Pulmonary artery endothelial cell (primary cell): ENCODE measurements at places on chromosomes 5 and 9. TPM values are rescaled to one million over a fixed set of nuclear protein-coding genes. Genes with fewer than 3 reads are reported as not detected.
A peak's percentile ranks its signal among the peaks of the same experiment; 100 is the strongest.

DNA sequence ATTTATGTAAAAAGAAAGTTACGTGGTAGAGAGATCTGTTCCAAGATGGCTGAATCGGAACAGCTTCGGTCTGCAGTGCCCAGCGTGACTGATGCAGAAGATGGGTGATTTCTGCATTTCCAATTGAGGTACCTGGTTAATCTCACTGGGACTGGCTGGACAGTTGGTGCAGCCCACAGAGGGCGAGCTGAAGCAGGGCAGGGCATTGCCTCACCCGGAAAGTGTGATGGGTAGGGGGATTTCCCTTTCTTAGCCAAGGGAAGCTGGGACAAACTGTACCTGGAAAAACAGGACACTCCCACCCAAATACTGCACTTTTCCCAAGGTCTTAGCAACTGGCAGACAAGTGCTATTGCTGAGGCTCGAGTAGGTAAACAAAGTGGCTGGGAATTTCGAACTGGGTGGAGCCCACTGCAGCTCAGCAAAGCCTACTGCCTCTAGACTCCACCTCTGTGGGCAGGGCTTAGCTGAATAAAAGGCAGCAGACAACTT is 13.1 kb upstream of the HSD17B4 start:
- DNase-seq, result no peak

GRCh38 chr5:164394686-164395194 is 889.3 kb downstream of the MAT2B start:
- DNase-seq, result no peak

GRCh38 chr5:91007780-91008402 is 375.2 kb downstream of the ARRDC3 start:
- no peak for DNase-seq

- DNase-seq, result peak; percentile 96
Measured at GRCh38 chr5:57435701-57436134, 46.9 kb downstream of the ACTBL2 start.

DNA sequence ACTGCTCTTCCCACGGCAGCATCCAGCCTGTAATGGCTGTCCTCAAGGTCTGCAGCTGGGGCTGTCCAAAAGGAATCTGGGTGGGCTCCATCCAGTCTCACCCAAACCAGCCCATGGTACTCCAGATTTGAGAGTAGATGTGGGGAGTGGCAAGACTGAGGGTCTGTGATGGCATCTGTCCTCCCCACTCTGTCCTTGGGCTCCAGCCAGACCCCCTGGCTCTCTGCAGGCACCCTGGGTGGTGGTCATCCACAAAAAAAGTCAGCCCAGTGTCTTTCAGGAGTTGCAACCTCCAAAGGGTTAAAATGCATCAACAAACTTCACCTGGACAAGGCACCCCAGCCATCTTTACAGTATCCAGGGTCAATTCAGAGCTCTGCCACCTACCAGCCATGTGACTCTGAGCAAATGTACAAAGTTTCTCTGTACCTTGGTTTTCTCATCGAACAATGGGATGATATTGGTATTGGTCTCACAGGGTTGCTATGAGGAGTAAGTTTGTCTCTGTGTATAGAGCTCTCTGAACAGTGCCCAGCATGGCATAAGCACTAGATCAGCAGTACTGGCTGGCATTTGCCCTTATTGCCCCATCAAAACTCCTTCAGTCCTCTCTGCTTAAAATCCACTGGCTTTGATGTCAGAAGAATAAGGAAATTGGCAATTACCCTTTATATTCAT is 7.3 kb upstream of the S1PR3 start:
- DNase-seq, result no peak

DNA sequence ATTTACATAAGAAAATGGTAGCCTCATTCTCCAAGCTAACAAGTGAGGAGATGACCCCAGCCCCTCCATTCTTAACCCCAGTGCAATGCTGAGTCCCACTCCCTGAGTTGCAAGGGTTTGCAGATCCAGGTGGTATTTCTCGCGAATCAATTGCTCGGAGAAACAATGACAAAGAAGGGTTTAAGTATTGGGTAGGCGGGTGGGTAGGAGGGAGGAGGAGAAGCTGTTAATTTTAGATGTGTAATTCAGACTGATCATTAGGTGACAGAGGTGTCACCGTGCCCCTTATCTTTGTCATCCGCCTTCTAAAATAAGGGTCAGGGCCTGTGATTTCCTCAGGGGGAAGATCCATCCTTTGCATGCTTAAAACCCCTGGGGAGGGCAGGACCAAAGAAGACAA is 17.0 kb upstream of the SH3RF2 start:
- DNase-seq, result no peak

GRCh38 chr5:74199005-74199404 is 441.5 kb downstream of the ENC1 start:
- DNase-seq, result no peak

- DNase-seq, result no peak
Measured at GRCh38 chr5:539469-540070, 15.3 kb upstream of the SLC9A3 start.

DNA sequence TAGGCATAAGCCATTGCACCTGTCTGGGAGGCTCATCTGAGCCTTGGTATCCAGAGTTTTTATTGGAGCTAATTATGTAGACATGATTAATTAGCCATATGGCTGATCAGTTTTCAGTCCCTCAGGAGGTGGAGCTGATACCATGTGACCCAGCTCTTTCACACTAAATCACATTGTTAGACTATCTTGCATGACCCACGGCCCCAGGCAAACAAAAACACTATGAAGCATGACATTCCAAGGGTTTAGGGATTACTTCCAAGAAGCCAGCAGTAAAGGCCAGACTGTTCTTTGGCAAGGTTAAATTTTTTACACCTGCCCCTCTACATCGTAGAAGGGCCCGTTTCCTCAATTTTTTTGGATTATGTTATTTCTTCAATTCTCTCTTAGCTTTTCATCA is 5.0 kb upstream of the C5orf24 start:
- no peak for DNase-seq

GRCh38 chr5:142322747-142323479 is 1.9 kb downstream of the SPRY4 start:
- no peak for DNase-seq

- no peak for DNase-seq
Measured at GRCh38 chr5:132661231-132662003, 3.4 kb downstream of the IL13 start.

DNA sequence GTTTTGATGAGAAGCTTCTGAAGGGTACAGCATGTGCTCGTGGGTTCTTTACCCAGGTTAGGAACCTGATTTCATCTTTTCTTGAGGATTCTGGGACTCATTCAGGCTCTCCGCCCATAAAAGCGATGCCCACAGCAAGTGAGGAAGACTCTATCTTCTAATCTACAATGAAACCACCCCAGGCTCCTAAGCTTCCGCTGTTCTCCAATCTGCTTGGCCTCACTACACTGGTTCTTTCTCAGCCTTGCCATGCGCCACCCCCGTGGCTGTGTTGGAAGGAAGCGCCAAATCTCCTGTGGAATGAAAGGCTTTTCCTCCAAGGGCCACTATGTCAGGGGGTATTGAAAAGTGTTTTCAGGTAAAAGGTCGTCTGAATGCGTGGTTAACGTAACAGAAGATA is 135.6 kb downstream of the MYO10 start:
- DNase-seq, result no peak

DNA sequence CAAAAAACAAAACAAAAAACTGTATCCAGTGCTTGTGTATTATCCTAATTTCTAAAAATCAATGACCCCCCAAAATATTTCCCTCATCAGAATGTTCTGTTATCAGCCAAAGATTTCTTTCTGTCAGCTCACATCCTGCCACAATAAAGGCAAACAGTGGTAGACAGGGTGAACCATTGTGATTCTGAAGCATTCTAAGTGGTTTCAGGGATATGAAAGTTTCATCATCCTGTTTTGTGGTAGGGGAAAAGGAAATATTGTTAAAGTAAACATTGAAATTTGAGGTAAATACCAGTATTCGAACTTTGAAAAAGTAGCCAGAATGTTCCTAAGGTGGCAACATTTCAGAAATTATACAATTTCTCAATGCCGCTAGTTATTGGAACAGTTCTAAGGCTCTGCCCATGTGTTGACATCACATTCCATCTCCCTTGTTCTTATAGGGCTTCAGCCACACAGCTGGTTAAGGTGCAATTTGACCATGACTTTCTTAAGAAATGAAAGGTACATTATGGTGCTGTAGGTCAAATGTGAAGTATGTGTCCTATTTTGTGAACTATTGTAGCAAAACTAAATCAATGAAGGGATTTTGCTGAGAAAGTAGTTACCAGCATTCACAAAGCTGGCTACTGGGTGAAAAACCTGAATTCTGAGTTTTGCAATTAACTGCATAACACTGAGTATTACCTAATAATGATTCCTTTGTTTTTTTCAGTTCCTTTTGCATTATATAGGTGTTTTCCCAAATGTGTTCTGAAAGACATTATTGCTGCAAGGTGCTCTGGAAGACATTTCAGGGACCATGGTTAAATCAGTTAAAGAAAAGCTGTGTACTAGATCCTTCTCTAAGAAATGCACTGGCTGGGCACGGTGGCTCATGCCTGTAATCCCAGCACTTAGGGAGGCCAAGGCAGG is 107.6 kb upstream of the RASGRF2 start:
- DNase-seq, result no peak

GRCh38 chr5:62886603-62887315 is 308.1 kb downstream of the LRRC70 start:
- DNase-seq, result no peak

- no peak for DNase-seq
Measured at GRCh38 chr5:21654556-21654955, 1198.6 kb downstream of the CDH12 start.

DNA sequence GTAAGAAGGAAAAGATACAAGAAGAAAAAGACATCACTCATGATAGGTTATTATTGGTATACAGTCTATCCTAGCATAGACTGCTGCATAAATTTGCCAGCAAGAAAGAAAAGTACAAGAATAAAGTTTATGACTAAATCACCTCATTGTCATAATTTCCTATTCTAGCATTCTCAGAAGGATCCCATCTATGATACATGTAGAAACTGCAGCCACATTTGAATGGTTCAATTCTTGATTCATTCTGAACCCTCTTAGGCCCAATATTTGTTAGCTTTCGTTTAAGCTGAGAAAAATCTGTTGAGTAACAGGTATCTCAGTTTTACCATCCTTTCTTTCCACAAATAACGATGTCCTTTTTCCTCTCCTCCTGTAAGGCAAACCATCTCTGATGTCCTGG is 21.2 kb downstream of the INVS start:
- no peak for DNase-seq

DNA sequence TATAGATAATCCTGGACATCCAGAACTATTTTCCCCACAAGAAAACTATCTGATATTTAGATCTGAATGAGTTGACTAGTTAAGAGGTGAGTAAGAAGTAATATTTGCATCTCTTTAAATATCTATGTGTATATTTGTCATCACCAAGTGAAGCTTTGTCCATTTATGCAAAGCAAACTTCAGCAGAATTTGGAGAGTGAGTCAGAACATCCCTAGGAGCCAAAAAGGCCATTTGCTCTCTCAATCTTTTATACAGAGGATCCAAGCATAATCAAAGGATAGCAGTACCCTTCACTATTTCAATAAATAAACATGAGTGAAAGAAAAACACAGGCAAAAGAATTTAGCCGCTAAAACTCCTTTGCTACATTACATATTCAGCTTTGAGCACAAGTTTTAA is 454.4 kb downstream of the NR2F1-AS1 start:
- no peak for DNase-seq

DNA sequence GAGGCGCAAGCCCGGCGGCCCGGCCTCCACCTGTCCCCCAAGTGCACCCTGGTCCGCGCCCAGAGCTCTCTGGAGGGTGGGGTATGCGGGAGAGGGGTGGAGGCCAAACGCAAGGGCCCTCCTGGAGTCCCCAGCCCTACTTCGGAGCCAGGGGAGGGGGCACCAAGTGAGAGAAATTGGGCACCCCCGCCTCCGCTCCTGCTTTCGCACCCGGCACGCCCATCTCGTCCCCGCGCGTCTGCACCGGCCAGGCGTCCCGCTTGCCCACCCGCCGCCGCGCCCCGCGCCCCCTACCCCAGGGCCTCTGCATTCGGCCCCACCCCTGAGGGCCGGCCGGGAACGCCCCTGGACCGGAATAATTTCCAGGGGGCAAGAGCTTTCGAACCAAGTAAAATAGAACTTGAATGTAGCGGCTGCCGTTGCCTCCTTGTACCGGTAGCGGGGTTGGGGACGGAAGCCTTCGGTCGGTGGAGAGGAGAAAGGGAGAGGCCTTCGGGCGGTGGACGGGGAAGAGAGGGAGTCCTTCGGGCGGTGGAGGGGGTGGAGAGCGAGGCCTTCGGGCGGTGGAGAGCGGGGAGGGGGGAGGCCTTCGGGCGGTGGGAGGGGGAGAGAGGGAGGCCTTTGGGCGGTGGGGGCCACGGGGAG is 694 bp upstream of the PHPT1 start:
- DNase-seq, result no peak

DNA sequence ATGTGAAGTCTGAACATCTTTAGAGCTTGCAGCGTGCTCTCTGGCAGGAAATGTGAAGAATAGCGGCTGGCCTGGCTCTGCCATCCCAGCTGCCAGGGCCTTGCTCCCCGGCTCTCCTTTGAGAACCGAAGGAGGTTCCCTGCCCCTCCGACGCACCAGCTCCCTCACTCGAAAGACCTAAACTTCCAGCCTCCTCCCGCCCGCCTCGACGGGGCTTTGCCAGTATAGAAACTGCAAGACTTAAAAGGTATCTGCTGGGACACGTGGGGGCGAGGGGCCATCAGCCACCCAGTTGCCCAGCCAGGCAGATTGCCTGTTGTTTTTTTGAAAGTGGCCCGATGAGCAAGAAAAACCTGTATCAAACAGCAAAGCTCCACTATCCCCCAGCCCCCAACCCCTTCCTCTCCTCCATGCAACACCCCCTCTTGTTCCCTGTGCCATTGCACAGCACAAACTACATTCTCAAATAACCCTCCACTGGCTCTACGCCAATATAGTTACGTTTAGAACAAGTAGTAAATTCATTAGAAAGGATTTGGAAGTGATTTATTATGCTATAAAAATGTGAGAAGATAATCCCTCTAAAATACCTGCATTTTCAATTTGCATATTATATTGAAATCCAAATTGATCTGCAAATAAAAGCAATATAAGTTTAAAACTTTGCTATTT is 331.9 kb downstream of the MED10 start:
- DNase-seq, result no peak

- DNase-seq, result no peak
Measured at GRCh38 chr5:55657443-55657842, 54.7 kb downstream of the SLC38A9 start.

GRCh38 chr9:109166771-109167601 is at the start of gene FRRS1L:
FRRS1L (minus strand) TSS chr9:109167249; CDS start chr9:109167138, 111 bp downstream.
- no peak for DNase-seq

- DNase-seq, result no peak
Measured at GRCh38 chr9:14978022-14979000, 68.1 kb upstream of the FREM1 start.

Gene SH2D3C
- 56.8 and 58.3 TPM in 2 replicates for total RNA-seq

Gene C9orf50
- not detected in 2 replicates for total RNA-seq

Gene TPPP
- total RNA-seq, result 0.18 and 0.20 TPM in 2 replicates

Gene EFNA5
- 15.0 and 16.7 TPM in 2 replicates for total RNA-seq

Gene RUFY1
- 46.6 and 51.8 TPM in 2 replicates for total RNA-seq

Gene HRH2
- total RNA-seq, result 0.26 TPM in 1 of 2 replicates, not detected in the other

Gene PCDHAC1
- total RNA-seq, result 0.07 TPM in 2 replicates

Gene CER1
- total RNA-seq, result not detected in 2 replicates

Gene PCDHGB5
- total RNA-seq, result 8.7 and 12.3 TPM in 2 replicates
